T-helper 1 cell (primary cell): ENCODE measurements at places on chromosomes 4 and X.

DNA sequence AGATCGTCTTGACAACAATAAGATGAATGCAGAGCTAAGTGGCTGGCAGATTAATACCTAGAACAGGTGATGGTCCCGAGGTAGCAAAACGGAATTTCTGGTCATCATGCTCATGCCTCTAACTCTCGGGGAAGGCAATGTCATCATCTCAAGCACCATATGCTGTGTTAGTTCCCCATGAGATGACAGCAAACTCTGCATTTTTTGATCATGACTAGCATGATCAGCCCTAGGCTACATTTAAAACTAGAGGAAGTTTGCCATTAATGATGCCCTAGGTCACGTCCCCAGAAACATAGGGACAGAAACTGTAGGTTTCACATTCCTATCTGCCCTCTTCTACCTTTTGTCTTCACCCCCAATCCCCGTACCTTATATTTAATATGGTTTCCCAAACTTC lies 11.6 kb downstream of the LPAR4 start:
- DNase-seq, result no peak

DNA sequence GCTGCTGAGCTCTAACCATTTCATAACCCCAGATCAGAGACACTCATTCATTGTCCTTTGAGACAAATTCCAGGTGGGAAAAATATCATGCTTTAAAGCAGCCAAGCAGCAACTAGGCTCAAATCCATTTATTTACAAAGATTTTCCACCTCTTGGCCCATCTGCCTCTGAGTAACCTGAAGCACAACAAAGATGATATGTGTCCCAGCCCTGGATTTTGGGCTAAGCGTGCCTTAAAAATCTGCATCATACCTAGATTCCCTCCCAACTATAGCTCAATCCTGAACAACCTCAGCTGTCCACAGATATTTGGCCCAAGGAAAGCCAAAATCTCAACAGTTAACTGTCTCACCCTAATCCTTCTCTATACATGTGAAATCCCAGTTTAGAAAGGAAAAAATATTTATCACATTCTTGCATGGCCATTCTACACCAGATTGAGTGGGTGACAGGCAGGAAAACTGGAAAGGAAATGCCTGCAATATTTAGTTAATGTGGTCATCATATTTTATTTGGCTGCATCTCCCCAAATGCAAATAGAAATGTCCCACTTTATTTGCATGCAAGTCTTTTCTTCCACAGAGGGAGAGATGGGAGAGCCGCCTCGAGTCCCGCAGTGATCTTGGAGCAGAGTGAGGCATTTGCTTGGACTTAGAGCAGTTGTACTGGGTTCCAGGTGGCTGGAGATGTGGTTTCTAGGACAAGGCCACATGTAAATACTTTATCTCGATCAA lies 146.4 kb upstream of the EOLA2 start:
- DNase-seq, result no peak

DNA sequence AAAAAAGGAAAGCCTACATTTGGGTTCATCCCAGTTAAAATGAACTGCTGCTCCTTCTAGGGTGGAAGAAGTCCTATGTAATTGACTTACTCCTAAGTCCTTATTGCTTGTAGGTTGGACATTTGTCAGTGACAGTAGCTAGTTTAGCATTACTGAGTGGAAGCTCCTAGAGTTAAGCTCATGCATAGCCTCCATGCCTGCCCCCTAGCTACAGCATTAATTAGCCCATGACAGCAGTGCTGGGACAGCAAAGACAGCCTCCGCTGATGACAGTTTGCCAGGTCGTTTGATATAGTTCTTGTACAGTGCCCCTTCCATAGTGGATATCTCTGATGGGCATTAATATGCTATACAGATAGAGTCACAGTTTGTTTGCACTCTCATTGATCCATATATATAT lies 18.7 kb upstream of the GALNTL6 start:
- DNase-seq, result no peak

DNA sequence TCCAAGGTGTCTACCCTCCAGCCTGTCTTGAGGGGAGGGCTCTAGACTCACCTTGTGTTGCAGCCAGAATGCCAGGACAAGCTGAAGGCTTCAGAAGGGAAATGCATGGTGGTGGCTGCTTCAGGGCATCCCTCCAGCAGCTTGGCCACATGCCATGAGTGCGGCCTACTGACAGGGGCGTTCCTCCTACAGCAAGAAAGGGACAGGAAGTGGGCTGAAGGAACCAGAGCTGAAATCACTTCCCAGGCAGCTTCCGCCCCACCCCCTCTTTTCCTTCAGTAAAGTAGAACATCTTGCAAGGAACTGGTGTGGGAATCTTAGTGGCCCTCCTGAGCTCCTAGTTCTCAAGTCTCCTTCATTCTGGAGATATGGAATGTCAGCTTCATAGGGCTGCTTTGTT lies 167.5 kb upstream of the DGKK start:
- no peak for DNase-seq

DNA sequence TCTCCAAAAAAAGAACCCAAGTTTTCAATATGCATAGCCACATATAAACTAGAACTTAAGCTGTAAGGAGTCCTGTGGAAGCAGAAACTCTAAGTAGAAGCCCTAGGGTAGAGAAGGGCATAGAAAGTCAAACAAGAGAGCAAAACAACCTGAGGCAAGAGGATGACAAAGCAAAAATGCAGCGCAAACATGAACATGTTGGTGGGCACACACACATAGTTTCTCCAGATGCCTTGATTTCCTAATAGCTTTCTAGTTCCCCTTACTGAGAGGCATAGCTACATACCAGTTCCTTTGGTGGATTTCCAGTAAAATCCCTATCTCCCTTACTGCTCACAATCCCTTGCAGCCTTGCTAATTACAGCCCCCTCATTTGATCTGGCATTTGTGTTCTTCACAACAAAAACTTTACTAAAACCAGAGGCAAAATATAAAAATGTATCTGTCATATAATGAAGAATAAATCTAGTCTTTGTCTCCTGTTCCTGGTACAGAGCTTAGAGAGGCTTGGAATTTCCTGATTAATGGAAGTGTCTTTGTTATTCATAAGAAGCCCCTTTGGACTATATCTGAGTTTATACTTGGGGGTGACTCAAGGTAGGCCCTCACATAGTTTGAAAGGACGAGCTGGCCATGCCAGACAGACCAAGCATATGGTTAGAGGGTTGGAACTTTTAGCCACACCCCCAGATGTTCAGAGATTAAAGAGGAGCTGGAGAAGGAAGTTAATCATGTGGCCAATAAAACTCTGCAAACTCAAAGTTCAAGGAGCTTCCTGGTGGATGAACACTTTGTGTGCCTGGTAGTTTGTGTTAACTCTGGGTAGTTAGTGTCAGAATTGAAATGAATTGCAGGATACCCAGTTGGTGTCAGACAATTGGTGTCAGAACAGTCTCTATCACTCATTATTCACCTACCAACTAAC lies 52.7 kb upstream of the ZCCHC13 start:
- no peak for DNase-seq

- DNase-seq, result no peak
Measured at GRCh38 chr4:84472154-84472553, 26.9 kb downstream of the NKX6-1 start.

GRCh38 chr4:51995647-51996220 lies 24.4 kb downstream of the LRRC66 start:
- DNase-seq, result no peak

GRCh38 chr4:6502147-6502546 lies 29.7 kb upstream of the PPP2R2C start:
- no peak for DNase-seq

DNA sequence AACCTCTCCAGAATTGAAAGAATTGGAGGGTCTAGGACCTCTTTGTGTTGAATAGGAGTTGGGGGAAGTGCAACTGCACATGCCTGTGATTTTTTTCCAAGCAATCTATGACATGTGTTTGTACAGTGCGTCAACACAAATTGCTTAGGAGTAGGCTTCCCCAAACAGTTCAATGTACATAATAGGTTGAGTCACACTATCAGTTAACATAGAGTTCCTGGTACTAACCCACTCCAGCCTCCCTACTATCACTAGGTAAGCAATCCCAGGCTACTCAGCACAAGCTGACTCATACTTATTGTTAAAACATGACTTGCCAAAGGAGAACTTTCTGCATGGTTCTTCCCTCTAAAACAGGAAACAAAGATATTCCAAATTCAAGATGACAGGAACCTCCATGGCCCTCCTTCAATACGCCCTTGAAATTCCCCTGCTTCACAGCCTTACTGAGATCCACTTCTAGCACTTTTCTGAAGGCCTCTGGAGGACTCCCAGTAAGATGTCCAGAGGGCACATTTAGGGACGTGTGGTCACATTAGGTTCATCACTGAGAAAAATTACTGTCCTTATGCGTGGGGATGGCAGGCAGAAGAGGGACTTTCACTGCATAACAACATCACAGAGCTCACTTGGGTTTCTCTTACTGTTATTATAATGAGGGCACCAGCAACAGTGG lies 8.4 kb upstream of the VSIG1 start:
- no peak for DNase-seq

DNA sequence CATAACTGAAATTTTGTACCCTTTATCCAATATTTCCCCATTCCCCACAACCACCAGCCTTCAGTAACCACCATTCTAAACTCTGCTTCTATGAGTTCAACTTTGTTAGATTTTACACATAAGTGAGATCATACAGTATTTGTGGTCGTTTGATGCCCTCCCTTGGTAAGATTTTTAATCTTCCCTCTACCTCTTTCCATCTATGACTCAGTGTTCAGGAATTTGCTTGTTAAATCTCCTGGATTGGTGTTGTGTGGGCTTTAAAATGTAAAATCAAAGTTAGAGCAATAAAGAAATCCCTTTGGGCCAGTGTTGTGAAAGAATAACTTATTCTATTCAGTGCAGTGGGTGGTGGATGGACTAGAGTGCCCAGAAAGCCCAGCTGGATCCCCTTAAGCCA lies 37.4 kb downstream of the SLC16A2 start:
- no peak for DNase-seq

GRCh38 chr4:4855301-4856070 lies 4.0 kb upstream of the MSX1 start:
- no peak for DNase-seq

DNA sequence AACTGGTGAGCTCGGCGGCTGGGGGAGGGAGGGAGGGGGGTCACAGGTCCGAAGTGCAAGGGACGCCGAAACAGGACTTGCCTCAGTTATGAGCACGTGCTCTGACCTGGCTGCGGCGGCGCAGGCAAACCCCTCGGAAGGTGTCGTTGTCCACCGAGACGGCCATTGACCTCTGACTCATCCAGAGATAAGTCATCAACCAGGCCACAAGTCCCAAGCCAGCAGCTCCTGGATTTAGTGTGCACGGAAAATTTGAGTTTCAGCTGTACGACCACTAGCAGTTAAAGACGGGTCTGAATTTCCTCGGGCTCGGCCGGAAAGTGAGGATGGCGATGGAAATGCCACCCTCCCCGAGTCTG lies 674 bp downstream of the SH3D19 start:
- DNase-seq, result no peak

- DNase-seq, result no peak
Measured at GRCh38 chrX:68822641-68823410, 6.0 kb upstream of the EFNB1 start.

DNA sequence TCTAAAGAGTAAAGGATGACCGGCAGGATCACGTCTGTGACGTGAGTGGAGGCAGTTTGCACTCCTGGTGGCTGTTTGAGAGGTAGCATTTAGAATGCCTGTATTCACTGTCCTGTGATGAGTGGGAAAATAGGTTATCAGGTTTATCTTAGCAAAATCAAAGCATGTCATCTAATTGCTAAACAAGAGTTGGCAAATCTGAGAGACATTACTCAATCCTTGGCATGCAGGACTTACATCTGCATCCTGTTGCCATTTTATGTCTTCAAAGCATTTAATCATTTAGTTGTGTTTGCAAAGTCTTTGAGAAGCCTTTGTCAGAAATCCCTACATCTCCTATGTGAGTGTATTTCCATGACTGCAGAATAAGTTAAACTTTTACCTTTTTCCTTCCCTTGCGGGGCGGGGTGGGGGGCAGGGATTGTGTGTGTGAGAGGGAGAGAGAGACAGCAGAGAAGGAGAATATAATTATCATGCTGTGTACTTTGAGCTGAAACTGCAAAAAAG lies 41.4 kb upstream of the MSANTD1 start:
- no peak for DNase-seq

- DNase-seq, result no peak
Measured at GRCh38 chrX:102930990-102931756, 5.9 kb upstream of the RAB40AL start.

GRCh38 chrX:21963269-21963668 lies 22.8 kb downstream of the SMS start:
- no peak for DNase-seq

DNA sequence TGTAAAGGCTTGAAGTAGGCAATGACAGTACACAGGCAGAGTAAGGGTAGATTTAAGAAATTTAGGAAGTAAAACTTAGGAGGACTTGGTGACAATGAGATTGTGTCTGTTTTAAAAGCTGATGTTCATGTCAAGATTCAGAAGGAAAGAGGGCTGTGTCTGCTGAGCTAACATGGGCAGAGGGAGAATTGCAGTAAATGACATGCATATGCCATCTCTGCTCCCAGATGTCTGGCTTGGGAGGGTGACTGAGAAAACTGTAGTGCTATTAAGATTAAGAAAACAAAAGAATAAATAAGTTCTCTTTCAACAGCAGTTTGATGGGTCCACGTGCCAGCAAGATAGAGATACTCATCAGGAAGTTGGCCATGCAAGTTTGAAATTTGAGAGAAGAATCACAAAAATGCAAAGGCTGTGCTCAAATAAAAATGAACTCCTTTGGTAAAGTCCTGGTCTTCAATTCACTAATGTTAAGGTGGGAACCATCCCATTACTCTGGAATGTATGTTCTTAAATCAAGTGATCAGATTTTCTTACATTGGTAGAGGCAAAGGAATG lies 7.2 kb downstream of the NFXL1 start:
- no peak for DNase-seq

GRCh38 chr4:75698162-75698962 lies 25.2 kb upstream of the G3BP2 start:
- DNase-seq, result no peak

- DNase-seq, result no peak
Measured at GRCh38 chrX:27078371-27078770, 384.8 kb downstream of the PPP4R3C start.

- DNase-seq, result no peak
Measured at GRCh38 chrX:110338935-110339334, 19.7 kb upstream of the RTL9 start.

DNA sequence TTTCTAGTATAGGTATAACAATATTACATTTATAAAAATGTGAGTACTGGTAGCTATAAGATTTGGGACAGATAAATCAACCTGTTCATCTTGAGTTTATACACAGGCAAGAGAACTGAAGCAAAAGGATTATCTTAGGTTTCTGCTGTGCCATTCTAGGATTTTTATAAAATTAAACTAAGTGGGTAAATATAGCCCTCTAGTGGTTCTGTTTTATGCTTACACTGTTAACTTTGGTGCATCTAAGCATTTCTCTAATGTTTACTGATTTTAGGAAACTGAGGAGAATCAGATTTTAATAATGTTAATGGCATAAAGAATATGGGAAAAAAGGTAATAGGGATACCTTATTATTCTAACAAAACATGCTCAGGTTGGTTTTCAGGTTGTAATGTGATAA lies 1.1 kb upstream of the RRH start:
- DNase-seq, result no peak

- no peak for DNase-seq
Measured at GRCh38 chr4:38976308-38976707, 55.9 kb downstream of the TMEM156 start.

GRCh38 chr4:4507923-4508322 lies 33.9 kb downstream of the STX18 start:
- no peak for DNase-seq
